ENCODE measurements at places on chromosomes 7 and 10.
A peak's percentile ranks its signal among the peaks of the same experiment; 100 is the strongest.

- no peak for DNase-seq
Observed at GRCh38 chr7:31111109-31111451, 59.0 kb downstream of the ADCYAP1R1 start.

DNA sequence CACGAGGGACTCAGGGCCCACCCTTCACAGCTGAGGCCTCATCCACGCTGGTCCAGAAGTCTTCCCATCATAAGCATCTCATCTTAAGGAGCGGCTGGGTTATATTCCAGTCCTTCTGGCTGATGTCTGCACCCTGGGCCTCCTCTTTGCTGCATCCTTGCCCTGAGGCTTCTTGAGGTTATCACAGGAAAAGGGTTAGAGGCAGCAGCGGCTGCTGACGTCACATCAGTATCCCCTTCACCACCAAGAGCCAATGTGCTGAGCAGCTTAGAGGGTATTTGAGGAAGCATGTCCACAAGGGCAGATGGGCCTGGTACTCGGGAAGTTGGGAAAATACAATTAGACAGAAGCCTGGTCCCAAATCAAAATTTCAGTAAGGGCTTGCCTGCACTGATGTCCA lies 125.1 kb downstream of the PLXNA4 start:
- no peak for DNase-seq

DNA sequence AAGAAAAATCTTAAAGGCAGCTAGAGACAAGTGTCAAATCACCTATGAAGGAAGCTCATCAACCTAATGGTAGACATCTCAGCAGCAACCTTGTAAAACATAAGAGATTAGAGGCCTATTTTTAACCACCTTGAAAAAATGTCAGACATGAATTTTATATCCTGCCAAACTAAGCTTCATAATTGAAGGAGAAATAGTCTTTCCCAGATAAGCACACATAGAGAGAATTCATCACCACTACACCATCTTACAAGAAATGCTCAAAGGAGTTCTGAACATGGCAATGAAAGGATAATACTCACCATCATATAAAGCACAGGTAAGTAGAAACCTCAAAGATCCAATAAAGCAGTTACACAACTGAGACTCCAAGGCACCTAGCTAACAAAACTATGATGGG lies 156.5 kb downstream of the ZEB1 start:
- no peak for DNase-seq

DNA sequence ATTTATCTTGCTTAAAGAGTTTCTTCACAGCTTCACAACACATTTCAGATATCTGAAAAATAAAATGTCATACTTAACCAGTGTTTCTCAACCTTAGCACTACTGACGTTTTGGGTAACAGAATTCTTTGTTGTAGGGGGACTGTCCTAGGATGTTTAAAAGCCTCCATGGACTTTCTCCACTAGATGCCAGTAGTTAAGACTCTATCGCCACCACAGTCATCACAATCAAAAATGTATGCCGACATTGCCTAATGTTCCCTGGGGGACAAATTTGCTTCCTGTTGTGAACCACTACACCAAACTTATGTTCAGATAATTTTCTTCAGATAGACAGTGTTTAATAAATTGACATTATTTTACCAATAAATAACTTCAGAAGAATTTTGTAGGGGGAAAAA lies 13.4 kb downstream of the NOC3L start:
- DNase-seq, result peak; percentile 35

DNA sequence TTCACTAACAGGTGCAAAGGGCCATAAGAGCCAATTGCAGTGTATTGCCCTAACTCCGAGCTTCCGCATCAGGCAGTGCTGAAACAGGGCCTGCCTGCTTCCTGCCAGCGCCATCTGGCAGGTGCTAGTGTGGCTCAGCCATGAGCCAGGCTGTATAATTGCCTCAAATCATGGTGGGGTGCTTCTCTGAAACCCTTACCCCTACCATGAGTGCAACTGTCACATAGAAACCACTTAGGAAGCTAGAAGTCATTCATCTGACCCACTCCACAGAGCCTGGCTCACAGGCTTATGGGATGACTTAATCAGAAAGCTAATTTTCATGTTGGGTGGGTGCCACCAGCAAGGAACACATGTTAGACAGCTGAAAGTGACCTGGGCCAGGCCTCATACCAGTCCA lies 133.3 kb upstream of the LAMB4 start:
- DNase-seq, result no peak

- DNase-seq, result peak; percentile 74
Observed at GRCh38 chr7:104973227-104973626, 40.8 kb upstream of the KMT2E start.

DNA sequence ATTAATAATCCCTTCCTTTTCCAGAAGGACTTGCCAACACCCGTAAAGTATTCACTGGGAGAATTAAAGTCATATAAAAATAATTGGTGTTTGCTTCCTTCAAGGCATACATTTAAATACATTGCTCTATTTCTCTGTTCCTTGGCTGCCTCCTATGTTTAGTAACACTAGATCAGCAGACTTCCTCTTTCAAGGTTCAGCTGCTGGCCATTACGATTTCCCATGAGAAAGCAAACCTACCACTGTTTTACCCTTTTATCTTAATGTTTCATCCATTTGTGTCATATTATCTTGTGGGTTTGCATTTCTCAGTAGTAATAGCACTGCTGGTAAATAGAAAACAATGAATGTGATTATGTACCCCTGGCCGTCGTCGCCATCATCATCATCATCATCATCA lies 313.8 kb upstream of the BMPER start:
- no peak for DNase-seq

- no peak for DNase-seq
Observed at GRCh38 chr10:70604106-70604505, 1.6 kb upstream of the PRF1 start.

- no peak for DNase-seq
Observed at GRCh38 chr7:83835424-83835823, 186.5 kb upstream of the SEMA3E start.

DNA sequence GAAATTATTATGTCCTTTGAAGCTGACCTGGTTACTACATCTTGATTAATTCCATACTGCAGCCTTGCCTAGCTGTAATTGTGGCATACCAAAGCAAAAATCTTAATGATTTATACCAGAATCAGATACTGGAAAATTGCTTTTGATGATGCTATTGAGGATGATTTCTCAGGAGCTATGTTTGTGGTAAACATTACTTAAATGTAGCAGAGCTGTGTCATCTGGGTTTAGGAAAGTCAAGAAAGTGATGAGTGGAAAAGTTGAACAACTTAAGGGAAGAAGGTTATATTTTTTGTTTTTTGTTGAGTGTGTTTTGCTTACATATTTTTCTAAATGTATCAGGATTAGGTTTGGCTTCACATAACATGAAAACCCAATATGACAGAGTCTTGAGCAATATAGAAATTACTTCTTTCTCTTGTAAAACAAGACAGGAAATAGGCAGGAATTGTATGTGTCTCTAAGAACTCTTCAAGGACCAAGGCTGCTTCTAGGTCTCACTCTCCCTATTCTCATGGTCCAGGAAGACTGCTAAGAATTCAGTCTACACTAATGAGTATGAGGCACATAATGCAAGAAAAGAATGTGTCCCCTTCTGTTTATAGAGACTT lies 87.6 kb upstream of the MTPN start:
- no peak for DNase-seq

DNA sequence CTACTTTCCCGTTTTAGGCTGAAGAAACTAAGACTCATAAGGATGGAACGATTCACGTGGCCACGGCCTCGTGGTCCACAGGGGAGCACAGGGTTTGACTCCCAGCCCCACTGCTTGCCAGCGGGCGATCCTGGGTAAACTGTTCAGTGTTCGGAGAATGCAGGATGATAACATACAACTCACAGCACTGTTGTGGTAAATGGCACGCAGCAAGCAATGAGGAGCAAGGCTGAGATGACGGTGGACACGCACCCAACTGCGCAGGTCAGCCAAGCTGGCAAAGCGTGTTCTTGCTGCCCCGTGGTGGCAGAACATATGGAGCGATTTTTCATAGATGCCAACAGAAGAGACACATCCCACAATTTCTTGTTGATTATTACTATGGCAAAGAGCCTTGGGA lies 272.7 kb downstream of the DNAJB6 start:
- DNase-seq, result no peak

DNA sequence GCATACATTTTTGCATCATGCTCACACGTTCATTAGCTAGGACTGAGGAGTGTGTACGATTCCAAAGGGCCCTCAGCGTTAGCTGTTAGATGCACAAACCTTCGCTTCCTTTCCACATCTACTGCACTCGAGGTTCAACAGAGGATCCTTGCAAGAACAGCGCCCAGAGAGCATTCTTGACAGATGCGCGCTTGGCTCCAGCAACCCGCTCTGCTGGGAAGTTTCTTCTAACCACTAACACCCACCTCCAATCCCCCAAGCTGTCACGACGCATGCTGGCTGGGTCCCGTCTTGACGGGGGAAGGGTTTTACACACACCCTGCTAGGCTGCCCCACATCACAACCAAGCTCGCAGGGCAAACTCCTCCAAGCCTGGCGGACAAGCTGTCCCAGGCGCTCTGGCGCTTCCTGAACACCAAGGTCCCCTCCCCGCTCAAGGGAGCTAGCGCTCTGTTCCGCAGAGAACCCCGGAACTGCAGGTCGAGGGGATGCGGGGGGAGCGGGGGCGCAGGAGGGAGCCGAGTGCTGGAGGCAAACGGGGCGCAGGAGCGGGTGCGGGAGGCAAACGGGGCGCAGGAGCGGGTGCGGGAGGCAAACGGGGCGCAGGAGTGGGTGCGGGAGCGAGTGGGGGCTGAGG lies 653 bp upstream of the ADRB1 start:
- peak; percentile 22 for DNase-seq

GRCh38 chr10:11499425-11500071 lies 111.9 kb downstream of the USP6NL start:
- DNase-seq, result no peak

- DNase-seq, result peak; percentile 96
Observed at GRCh38 chr7:35869810-35870209, 69.0 kb downstream of the SEPTIN7 start.

DNA sequence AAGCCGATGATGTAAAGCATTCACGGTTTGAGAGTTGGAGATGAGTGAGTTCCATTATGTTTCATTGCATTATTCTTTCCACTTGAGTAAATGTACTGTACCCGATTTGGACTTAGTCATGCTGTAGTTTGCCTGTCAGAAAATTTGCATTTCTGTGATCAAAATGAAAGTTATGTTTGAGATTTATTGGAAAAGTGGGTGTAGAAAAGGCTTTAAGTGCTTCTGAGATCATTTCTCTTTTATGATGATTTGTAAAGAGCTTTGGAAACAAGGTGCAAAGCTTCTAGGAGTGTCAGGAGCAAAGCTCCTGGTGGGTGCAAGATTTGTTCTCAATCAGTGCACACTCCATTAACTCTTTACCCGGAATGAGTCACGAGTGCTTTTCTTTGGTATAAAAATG lies 204.1 kb upstream of the POM121L12 start:
- DNase-seq, result no peak

DNA sequence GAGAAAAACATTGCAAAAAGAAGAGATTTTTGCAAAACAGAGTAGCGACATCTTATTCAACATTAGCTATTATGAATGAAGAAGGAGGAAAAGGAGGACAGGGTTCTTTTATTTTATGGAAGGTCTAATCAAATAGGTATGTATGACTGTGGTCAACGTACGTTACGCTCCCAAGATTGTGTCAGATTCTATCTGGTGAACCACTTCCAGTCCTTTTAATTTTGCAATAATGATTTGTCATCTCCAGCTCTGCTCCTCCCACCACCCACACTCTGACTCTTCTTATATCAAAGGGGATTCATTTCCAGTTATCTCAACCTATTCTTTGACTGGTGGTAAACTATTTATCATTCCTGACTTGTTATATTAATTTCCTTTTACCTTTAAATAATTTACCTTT lies 259.9 kb downstream of the CACNA2D1 start:
- peak; percentile 12 for DNase-seq

- DNase-seq, result no peak
Observed at GRCh38 chr7:142585425-142585824, 163.8 kb upstream of the PRSS1 start.

DNA sequence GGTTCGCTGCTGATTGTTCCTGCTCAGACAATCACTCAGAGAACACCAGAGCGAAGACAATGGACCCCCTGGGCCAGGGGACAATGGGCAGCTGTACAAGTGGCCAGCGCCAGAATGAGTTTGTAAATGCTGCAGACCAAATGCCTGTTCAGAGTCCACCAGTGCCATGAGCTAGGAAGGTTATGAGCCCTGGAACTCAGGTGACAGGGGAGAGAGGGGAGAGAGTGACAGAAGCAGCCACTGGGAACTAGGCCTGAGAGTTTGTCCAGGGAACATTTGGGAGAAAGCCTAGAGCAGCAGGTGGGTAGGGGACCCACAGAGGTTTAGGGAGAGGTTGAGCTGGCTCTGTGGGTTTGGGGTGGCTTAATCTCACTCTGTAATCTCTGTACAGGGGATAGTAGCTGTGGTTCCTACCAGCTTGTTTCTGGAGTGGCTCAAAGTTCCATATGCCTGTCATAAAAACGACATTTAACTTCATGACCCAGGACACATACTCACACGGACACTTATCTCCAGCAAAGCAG lies 60.4 kb downstream of the C10orf105 start:
- DNase-seq, result no peak

DNA sequence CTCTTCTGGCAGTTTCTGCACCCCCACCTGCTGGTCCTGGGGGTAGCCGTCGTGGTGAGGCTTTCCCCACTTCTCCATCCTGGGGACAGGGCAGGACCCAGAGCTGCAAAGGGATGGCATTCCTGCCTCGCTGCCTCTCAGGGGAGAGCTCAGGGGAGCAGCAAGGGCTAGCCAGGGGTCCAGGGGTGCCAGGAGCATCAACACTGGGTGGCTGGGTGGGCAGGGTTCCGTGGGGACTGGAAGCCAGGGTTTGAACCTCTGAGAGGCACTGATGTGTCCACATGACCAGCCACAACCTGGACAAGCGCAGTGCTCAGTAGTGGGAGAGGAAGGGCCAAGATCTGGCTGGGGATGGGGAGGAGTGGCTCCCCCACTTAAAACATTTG lies 5.6 kb downstream of the ABCB8 start:
- no peak for DNase-seq

- peak; percentile 82 for DNase-seq
Observed at GRCh38 chr10:87700031-87700796, 40.5 kb downstream of the PAPSS2 start.

GRCh38 chr7:50156163-50156562 lies 63.1 kb upstream of the ZPBP start:
- DNase-seq, result no peak

DNA sequence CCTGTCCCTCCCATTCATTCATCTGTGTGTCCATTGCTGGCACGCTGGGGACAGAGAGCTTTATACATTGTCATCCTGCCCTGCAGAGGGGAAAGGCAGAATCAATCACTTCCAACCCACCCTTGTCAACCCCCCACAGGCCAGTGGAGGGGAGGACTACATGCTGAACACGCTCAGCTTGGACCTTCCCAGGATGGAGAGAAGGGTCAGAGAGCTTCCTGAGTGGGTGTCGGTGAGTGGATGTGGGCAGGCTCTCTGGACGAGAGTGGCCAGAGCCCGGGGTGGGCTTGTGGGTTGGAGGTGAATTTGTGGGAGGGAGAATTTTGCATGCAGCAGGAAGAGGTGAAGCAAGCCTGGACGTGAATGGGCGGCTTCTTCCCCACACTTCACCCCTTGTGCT lies 93.9 kb downstream of the DNAJB6 start:
- no peak for DNase-seq
